ENCODE measurements at places on chromosomes 4 and X. TPM values are rescaled to one million over a fixed set of nuclear protein-coding genes. Genes with fewer than 3 reads are reported as not detected.
A peak's percentile ranks its signal among the peaks of the same experiment; 100 is the strongest.

CXCL13 gene
- total RNA-seq = 0.32 TPM

GDPD2 gene
- total RNA-seq = not detected

NPNT gene
- 68.9 TPM for total RNA-seq

CPLX1 gene
- total RNA-seq = 1.3 TPM

BEX1 gene
- total RNA-seq = 2.6 TPM

AGA gene
- 17.4 TPM for total RNA-seq

GRCh38 chrX:22095286-22095685, 63.2 kb downstream of the PHEX start:
- H3K27me3 ChIP-seq = no peaks in the 10 kb centered on the region
- DNase-seq = no peak
- H3K4me3 ChIP-seq = no peak overlapping the region
- peak overlapping the region; percentile 53 for H3K27ac ChIP-seq
- no peaks in the 10 kb centered on the region for H3K36me3 ChIP-seq

GRCh38 chr4:47551682-47552081, 66.6 kb downstream of the ATP10D start:
- no peak for DNase-seq
- peaks cover 64% of the 10 kb centered on the region for H3K36me3 ChIP-seq
- no peaks in the 10 kb centered on the region for H3K27me3 ChIP-seq
- H3K27ac ChIP-seq = no peak overlapping the region
- H3K4me1 ChIP-seq = no peaks in the 10 kb centered on the region

DNA sequence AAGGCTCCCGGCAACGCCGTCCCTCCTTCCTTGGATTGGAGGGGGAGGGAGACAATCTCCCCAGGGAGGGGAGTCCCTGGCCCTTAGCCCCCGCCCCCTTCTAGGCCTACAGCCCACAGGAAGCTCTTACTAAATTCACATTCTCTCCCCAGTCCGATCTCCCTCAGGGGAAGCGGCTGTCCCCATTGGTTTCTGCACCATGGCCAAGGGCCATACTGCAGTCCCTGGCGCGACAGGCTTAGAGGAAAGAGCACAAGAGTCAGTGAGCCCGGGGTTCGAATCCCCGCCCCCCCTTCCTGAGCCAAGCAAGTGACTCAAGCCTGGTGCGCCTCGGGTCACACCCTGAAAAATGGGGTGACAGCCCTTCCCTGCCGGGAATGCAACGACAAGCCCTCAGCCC, 1.1 kb downstream of the ABLIM2 start:
- no peak overlapping the region for H3K27ac ChIP-seq
- no peak for DNase-seq
- H3K27me3 ChIP-seq = peaks cover 4% of the 10 kb centered on the region
- peak overlapping the region; percentile 78 for H3K4me3 ChIP-seq
- peaks cover 27% of the 10 kb centered on the region for H3K4me1 ChIP-seq

DNA sequence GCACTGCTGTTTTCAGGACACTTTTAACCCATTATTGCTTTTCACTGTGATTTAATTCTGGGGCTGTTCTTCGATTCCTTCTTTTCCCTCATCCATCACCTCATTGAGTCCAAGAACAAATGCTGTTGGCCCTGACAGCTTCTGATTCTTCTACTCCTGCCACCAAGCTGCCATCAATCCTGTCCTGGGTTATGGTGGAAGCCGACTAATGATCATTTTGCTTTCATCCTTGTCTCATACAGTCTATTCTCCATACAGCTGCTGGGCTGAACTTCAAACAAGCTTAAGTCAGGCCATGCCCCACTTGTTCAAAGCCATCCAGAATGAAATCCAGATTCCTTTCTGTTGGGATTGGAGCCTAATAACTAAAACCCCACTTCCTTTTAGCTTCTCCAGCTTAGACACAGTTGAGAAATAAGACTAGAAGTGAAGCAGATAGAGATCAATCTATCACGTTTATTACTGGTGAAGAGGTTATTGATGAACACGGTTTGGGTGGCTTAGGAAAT, 161.9 kb downstream of the STK32B start:
- H3K27ac ChIP-seq = no peak overlapping the region
- H3K4me3 ChIP-seq = no peak overlapping the region
- no peak for DNase-seq
- no peaks in the 10 kb centered on the region for H3K4me1 ChIP-seq
- no peaks in the 10 kb centered on the region for H3K36me3 ChIP-seq

DNA sequence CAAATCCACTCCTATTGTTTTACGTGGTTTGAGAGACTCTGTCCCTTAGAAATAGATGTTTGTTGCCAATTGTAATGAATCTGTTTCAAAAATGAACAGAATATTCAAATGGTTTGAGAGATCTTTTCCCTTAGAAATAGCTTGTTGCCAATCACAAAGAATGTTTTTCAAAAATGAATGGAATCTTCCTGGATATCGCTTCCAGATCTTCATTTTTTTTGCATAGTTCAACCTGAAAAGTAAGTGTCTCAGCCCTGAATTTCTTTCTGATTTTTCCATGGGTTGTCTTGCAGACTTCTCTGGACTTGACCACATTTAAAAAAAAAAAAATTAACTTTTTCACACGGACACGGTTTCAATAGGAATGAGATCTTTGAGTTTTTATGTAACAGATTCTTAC, 22.7 kb downstream of the SHOX start:
- DNase-seq = no peak
- H3K27ac ChIP-seq = no peak overlapping the region
- no peaks in the 10 kb centered on the region for H3K4me1 ChIP-seq
- H3K27me3 ChIP-seq = peaks cover 56% of the 10 kb centered on the region
- H3K4me3 ChIP-seq = no peak overlapping the region

GRCh38 chrX:123153846-123154335, 30.2 kb upstream of the GRIA3 start:
- no peak for DNase-seq
- no peak overlapping the region for H3K27ac ChIP-seq
- H3K27me3 ChIP-seq = no peaks in the 10 kb centered on the region
- no peak overlapping the region for H3K4me3 ChIP-seq
- H3K4me1 ChIP-seq = no peaks in the 10 kb centered on the region

DNA sequence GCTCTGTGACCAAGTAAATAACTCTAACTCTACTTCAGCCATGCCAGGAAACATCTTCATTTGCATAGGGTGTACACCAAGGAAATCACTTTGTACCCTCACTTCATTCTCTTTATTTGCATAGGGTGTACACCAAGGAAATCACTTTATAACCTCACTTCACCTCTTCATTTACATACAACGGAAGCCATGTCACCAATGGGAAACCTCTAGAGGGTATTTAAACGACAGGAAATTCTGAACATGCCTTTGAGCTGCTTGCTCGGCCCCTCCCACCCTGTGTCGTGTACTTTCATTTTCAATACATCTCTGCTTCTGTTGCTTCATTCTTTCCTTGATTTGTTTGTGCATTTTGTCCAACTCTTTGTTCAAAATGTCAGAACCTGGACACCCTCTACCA, 848.1 kb upstream of the FRG1 start:
- no peak for DNase-seq
- H3K27me3 ChIP-seq = no peaks in the 10 kb centered on the region
- H3K27ac ChIP-seq = no peak overlapping the region
- H3K4me3 ChIP-seq = no peak overlapping the region

DNA sequence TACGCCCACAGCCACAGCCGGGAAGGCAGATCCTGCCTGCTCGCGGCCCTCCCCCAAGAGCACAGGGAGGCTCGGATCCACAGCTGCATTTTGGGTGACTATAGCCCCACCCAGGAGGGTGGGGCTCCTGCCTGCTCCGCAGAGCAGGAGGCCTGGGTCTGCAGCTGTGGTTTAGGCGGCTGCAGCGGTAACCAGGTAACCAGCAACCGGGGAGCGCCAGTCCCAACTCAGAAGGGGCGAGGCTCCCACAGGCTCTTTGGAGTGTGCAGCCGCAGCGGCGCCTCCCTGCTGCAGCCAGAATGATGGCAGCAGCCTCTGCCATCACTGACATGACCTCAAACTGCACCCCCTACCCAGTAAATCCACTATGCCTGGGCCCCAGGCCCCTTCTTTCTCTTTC, 148.0 kb upstream of the F9 start:
- H3K27ac ChIP-seq = no peak overlapping the region
- H3K27me3 ChIP-seq = no peaks in the 10 kb centered on the region
- H3K4me3 ChIP-seq = no peak overlapping the region
- DNase-seq = no peak
- no peaks in the 10 kb centered on the region for H3K36me3 ChIP-seq
- H3K4me1 ChIP-seq = no peaks in the 10 kb centered on the region

- no peak overlapping the region for H3K4me3 ChIP-seq
- DNase-seq = no peak
- no peaks in the 10 kb centered on the region for H3K4me1 ChIP-seq
- no peak overlapping the region for H3K27ac ChIP-seq
Observed at GRCh38 chrX:25523574-25524540, 508.1 kb upstream of the ARX start.

- no peak overlapping the region for H3K4me3 ChIP-seq
- no peak overlapping the region for H3K27ac ChIP-seq
- H3K4me1 ChIP-seq = peaks cover 26% of the 10 kb centered on the region
- no peak for DNase-seq
- peaks cover 32% of the 10 kb centered on the region for H3K27me3 ChIP-seq
Observed at GRCh38 chr4:8895295-8895694, 23.7 kb upstream of the HMX1 start.

All from esophagus muscularis mucosa (tissue), 4 donors.